Activated CD4-positive, alpha-beta T cell treated with anti-CD3 and anti-CD28 coated beads, Interleukin-2, amount 50 U/mL, for 24 hours (primary cell): ENCODE measurements at places on chromosomes 2 and 18.

DNA sequence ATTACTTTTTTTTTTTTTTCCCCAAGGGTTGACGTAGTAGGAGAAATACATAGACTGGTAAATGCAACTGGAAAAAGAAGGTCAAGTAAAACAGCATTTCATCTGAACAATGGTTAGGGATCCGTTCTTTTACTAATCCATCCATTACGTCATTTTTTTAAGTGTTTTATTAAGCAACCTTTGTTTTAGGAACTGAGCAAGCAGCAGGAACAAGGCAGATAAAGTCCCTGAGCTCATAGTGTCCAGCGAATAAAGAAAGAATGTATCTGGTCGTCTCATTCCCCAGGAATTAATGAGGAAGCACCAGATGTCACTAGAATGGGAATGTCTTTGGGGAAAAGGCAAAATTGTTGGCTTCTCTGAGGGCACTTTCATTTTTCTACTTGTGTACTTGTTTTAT is 842.4 kb downstream of the TDRD15 start:
- DNase-seq: no peak

GRCh38 chr2:158781353-158781961 is 13.7 kb upstream of the DAPL1 start:
- no peak for DNase-seq

GRCh38 chr18:59228351-59228750 is 8.4 kb downstream of the GRP start:
- DNase-seq: no peak

DNA sequence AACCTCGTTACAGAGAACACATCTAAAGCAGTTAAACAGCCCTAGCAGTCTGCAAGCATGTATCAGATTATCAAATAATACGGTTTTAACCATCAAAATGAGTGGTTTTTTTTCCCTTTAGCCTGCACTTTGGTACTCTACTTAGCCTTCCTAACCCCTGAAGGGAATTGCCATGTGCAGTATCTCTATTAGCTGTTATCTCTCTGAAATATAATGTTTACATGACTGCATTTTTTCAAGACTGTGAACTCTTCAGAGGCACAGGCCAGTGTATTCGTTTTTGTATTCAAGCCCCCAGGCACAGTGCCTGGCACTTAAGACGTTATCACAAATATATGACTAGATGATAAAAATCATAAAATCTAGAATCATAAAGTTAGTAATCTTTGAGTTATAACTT is 509.5 kb downstream of the PARD3B start:
- no peak for DNase-seq

DNA sequence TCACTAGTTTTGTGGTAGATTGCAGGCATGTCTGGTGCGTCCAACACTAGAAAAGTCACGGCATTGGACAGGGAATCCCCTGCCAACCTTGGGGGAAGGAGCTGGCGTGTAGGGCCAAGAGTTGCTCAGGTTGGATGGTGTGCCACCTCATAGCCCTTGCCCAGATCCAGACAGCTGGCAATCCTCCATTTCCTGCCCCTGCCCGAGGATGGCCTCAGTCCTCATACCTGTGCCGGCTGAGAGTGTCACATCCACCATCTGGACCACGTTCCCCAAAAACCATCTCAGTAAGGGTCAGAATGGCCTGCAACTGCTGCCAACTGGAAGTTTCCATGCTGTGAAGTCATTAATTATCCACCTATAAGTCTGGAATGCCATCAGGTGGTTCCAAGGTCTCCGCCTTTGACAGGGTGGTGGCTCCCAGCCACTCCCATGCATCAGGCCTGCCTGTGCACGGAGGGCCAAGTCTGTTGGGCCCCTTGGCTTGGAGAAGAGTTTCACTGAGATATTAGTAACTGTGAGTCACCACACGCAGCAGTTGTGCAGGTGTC is 55.0 kb downstream of the IMPA2 start:
- DNase-seq: no peak

DNA sequence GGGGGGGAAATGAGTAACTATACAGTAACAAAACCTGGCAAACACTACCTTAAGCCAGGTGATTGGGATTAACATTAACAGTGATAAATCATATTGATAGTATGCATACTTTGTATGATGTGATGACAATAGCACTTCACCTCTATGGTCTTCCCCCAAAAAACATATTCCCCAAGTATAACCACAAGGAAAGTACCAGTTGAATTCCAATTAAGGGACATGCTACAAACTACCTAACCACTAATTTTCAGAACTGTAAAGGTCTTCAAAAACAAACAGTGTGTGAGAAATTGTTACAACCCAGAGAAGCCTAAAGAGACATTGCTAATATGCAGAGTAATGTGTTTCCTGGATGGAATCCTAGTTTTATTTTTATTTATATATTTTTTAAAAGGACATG is 152.4 kb downstream of the ZRANB3 start:
- DNase-seq: no peak

DNA sequence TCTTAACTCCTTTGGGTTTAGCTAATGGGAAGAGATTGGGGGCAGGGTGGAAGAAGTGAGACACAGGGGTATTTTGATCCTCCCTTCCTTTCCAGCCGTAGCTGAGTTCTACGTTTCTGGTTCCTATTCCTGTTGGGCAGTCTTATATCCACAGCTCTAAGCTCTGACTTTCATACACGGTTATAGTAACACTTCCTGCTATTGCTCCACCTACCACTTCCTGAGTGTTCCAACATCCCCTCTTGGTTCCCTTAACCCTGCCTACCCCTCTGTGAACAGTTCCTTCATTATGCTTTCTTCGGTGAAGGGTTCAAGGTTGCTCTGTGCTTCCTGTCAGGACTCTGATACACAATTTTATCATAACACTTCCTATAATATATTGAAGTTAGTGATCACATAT is 205.1 kb downstream of the DNAH7 start:
- no peak for DNase-seq

- DNase-seq: no peak
Observed at GRCh38 chr2:101967826-101968513, 23.8 kb upstream of the IL1R2 start.

- DNase-seq: no peak
Observed at GRCh38 chr2:199602896-199603717, 145.4 kb upstream of the SATB2 start.

DNA sequence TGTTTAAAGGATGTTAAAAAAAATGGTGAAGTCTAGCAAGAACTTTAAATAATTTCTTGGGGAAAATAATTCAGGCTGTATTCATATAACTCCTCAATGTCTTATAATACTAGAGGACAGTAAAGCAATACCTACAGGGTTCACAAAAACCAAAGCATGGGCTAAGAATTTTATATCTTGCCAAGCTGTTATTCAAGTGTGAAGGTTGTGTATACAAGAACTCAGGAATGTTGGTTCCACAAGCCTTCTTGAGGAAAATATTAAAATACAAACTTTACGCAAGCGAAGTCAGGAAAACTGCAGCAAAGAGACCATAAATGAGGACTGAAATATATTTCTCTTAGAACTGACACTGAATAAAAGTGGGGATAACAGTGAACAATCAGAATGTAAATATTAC is 76.1 kb upstream of the DNAJC10 start:
- DNase-seq: no peak

DNA sequence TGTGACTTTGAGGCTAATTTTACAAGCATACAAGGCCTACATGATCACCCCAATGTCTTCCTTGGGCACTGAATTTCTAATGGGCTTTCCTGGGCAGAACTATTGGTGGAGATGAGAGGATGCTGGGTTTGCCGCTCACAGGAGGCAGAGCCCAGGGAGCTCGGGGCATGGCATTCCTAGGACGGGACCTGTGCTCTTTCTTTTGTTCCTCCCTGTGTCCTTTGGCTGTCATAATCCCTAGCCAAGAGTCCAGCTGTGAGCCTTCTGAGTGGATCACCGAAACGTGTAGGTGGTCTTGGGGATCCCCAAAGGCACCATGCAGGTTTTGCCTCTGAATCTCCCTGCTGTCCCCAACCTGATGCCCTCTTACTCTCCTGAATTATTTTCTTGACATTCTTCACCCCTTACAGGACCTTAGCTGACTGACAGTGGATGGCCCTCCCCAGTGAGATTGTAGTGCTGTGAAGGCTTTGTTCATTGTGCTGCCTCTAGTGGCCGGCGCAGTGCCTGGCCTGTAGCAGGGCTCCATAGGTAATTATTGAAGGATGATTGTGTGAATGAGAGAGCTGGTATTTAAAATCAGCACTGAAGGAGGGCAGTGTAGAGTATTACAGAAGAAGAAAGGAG is 221.9 kb downstream of the ZNF407 start:
- DNase-seq: no peak

GRCh38 chr2:219428469-219428868 is 6.2 kb upstream of the SPEG start:
- no peak for DNase-seq

DNA sequence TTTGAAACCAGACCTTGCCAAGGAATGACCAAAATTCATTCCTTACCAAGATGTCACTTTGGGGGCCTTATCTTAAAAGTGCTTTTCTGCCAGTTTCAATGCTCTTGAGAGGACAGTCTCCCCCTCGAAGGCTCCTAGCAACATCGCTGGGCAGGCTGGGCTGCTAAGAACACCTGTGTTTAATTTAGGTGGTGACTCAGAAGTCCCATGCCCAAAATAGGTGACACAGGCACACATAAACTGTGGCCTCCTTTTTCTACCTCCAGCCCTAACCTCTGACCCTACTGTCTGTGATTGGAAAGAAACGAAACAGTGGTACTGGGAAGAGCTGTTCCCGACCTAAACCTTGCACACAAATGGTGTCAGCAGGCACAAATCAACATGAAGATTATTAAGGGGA is 28.7 kb upstream of the ROCK2 start:
- no peak for DNase-seq

DNA sequence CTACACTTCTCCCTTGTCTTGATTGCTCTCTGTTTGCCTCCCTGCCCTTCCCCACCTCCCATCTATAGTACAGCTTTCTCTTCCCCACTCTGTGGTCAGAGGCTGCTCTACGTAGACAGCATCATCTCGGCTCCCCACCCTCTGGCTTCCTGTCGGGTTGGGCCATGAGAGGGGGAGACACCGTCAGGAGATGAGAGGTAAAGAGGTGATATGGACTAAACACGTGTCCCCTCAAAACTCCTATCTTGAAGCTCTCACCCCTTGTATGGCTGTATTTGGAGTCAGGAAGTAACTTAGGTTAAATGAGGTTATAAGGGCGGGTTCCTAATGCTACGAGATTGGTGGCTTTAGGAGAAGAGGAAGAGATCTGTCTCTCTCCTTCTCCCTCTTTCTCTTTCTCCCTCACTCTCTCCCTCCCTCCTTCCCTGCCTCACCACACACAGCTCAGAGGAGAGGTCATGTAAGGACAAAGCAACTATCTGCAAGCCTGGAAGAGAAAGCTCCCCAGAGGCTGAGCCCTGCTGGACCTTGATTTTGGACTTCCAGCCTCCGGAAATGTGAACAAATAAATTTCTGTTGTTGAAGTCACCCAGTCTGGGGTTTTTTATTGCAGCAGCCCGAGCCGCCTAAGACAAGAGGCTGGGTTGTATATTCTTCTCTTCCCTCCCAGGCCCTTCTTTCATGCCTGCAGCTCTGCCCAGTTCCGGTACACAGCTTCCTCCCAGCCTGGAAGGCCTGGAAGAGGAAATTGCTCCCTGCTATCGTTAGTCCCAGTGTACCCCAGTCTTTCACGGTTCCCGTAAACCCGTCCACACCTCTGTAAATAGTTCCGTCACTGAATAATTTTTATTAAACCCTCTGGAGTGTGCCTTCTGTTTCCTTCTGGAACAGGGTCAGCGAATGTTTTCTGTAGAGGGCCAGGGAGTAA is 138.0 kb downstream of the AKAIN1 start:
- no peak for DNase-seq

- DNase-seq: no peak
Observed at GRCh38 chr18:12458771-12459170, 51.0 kb downstream of the PRELID3A start.

GRCh38 chr18:54159906-54160305 is 64.6 kb downstream of the MBD2 start:
- DNase-seq: no peak

DNA sequence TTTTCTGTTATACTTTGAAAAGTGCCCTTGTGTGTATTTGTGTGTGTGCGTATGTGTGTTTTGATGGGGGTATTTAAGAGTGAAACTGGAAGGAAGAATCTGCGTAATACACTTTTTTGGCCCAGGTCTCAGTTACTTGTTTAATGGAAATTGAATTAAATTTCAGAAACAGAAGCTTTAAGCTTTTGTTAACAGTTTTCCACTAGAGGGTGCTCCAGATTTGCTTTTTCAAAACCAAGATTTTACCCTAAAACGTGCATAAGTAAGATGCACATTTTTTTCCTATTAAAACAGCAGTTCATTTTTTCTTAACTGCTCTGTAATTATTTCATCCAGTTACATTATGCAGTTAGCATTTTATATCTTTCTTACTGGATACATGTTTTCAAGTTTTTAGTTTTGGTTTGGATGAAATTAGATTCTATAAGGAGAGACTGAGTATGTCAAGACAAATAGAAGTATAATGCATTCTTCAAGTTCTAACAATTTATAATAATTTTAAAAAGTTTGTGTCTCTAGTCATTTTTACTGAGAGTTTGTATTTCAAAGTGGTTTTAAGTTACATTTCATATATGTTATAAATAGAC is 97.2 kb downstream of the PIK3C3 start:
- DNase-seq: no peak

DNA sequence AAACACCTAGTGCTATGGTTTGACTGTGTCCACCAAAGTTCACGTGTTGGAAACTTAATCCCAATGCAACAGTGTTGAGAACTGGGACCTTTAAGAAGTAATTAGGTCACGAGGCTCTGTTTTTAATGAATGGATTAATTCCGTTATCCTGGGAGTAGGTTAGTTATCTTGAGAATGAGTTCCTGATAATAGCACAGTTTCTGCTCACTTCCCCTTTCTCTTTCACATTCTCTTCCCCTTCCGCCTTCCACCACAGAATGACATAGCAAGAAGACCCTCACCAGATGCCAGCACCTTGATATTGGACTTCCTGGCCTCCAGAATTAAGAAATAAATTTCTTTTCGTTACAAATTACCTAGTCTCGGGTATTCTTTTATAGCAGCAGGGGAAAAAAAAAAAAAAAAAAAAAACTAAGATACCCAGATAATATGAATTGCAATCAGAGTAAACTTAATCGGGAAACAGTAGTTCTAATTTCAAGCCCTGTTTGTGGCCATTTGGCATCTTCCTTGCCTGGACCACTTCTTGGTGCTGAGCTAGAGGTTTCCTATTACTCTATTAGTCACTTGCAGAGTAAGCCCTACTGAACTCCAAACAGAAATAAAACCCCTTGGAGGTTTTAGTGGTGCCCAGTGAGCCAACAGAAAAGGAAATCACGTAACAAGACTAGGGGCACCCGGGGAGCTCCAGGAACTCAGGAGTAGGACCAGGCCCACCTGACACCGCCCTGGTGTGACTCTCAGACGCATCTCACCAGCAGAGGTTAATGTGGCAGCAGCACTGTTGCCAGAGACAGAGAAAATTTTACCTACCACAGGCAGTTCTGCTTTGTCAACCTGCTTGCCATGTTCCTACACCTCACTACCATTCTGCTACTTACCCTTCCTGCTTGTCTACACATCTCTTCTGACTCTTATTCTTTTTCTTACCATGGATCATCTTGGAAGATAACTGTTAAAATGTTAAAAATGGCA is 147.6 kb upstream of the CAB39 start:
- DNase-seq: no peak

- DNase-seq: no peak
Observed at GRCh38 chr2:111035830-111036441, 84.8 kb upstream of the BCL2L11 start.
